ENCODE measurements at places on chromosomes 16 and 17.

GRCh38 chr17:82399601-82400101, 18.5 kb upstream of the HEXD start:
- DNase-seq = no peak

DNA sequence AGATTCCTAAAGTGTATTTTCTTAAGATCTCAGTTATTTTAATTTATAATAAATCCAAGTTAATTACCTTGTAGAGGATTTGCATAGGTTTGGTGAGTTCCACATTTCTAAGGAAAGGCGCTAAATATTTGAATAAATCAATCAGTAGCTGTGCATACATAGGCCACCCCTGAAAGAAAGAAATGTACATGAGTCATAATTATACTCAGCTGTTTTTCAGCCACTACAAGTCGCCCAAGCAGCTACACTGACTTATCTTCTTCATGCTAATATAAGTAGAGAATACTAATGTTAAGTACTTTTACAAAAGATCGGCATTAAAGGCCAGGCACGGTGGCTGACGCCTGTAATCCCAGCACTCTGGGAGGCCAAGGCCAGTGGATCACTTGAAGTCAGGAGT, 14.9 kb downstream of the SETD6 start:
- DNase-seq = no peak

DNA sequence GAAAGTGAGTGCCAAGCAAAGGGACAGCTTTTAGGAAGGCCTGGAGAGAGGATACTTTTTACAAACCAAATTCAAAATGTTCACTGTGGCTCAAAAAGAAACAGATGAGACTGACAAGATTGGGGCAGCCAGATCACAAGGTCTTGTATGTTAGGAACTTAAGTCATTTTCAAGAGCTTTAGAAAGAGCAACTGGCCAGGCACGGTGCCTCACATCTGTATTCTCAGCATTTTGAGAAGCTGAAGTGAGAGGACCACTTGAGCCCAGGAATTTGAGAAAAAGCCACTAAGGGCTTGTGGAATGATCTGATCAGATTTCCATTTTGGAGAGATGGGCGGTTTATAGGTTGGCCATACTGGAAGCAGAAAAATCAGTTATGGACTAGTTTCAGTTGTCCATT, 17.2 kb downstream of the SPAG9 start:
- DNase-seq = no peak

DNA sequence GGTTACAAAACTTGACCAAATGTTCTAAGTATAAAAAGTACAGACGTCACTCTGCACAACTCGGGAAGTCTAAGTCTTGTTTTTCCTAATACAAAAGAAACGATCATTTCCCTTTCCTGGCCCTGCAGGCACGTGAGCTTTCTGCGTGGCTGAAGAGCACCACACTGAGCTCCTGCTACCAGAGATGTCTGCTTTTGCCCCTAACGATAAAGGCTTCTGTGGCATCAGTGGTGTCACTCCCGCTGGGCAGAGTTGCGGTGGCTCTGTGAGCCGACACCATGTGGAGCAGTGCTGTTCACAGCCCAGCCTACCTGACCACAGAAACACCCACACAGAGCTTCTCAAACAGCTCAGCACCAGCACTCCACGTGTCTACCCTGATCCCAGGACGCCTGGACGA, 20.5 kb downstream of the EMC8 start:
- peak; percentile 17 for DNase-seq

- DNase-seq = peak; percentile 73
Measured at GRCh38 chr16:31427441-31428278, 500 bp downstream of the COX6A2 start.

DNA sequence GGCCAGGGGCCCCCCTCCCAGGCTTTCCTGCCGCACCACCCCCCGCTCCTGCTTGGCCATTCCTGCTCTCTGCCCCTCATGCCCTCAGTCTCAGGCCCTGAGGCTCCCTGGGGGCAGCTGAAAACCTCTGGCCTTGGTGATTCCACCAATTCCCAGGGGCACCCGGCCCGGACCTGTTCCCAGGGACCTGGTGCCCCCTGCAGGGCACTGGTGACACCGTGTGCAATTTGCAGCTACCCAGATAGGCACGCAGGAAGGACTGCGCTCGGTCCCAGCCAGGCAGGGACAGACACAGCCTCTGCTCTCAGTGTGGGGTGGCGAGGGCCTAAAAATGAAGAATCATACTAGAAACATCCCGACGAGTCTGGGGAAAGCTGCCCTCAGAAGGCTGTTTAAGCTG, 13.4 kb downstream of the WFDC1 start:
- DNase-seq = no peak

GRCh38 chr17:49859991-49860953, 12.4 kb upstream of the TAC4 start:
- DNase-seq = no peak

GRCh38 chr17:68792873-68793272, 162.3 kb downstream of the ABCA8 start:
- no peak for DNase-seq

- DNase-seq = no peak
Measured at GRCh38 chr17:61411261-61412142, 11.9 kb downstream of the TBX2 start.

DNA sequence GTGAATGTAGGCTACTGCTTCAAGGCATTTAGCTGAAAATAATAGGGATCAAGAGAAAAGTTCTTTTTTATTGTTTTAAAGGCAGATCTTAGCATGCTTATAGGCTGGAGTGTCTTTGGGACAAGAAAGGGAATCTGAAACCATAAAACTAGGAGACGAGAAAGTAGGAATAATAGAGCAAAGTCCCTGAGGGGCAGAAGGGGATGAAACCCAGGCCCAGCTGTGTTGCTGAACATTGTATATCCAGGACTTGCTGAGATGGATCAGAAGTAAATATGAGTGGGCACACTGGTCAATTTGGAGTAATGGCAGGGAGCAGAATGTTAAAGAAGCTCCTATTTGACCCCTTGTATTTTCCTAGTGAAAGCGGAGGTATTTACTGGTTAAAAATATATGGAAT, 9.3 kb downstream of the ZNF689 start:
- no peak for DNase-seq

All from stimulated activated CD8-positive, alpha-beta memory T cell treated with anti-CD3 and anti-CD28 coated beads, Interleukin-15, amount 100 ng/mL, for 4 hours (primary cell).